Neural crest cell (in vitro differentiated cells): ENCODE measurements at places on chromosomes 1 and 21.

- no peak overlapping the region for H3K4me3 ChIP-seq
- H3K27me3 ChIP-seq, result no peaks in the 10 kb centered on the region
- no peaks in the 10 kb centered on the region for H3K4me1 ChIP-seq
- DNase-seq, result no peak
- no peak overlapping the region for H3K27ac ChIP-seq
Measured at GRCh38 chr1:28535180-28535579, 17.7 kb upstream of the TRNAU1AP start.

DNA sequence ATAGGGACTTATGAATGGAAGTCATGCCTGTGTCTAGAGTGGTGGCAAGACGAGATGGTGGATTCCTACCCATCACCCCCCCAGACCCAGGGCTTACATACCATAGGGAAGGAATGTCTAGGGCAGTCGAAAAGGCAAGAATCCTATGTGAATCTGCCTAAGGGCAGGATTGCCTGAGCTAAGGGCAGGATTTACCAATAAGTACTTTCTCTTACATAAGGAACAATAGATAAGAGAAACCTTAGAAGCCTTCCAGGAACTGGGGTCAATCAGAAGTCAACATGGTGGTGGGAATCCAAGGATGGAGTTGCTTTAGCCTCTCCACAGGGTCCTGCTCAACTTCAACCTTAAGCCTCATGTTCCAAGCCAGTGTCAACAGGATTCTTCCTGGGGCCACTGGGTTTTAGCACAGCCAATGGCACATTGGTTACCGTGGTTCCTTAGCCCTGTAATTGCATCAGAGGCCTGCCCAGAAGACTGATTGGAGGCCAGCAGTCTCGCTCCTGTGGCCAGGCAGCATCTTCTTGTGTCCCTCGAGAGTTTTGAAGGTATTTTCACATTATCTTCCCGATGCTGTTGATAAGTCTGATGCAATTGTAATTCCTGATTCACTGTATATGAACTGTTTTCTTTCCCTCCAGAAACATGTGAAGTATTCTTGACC lies 20.7 kb downstream of the BACE2 start:
- H3K27ac ChIP-seq, result no peak overlapping the region
- peaks cover 14% of the 10 kb centered on the region for H3K36me3 ChIP-seq
- no peaks in the 10 kb centered on the region for H3K27me3 ChIP-seq
- no peak overlapping the region for H3K4me3 ChIP-seq

DNA sequence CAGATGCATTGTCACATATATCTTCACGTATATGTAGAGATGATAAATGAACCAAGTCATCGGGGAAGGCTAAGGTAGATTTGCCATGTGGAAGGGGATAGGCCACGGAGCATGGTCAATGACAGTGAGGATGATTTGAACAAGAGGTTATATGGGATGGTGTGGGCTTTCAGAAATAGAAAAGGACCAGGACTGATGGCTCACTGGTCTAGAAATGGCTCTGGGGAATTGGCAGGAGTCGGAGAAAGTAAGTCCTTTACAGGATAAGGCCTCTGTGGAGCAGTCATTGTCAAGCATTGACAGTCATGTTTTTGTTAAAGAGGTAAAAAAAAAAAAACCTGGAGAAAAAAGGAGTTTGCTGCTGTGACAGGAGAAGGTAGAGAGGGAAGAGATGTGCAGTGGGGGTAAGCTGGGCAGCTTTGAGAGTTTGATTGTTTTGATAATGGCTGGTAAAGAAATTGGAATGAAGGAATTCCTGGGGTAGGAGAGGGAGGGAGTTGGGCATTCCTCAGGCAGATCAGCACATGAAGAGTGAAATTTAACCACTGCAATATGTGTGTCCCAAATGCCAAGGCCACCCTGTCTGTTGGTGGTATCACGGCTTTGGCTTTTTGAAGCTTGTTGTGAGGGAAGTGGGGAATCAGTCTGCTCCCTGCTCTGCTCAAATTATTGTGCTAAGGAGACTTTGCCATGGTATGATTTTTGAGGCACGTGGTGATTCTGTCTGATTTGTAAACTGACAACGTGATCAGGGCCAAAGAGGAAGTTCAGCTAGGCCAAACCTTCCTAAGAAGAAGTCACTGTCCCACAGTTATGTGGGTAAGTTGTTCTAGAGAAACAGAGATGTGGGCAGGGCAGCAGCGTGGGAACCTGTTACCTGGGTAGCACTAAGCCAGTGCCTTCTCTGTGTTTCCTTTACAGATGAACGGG lies 26.0 kb downstream of the MACF1 start:
- H3K4me3 ChIP-seq, result no peak overlapping the region
- H3K36me3 ChIP-seq, result peaks cover 6% of the 10 kb centered on the region
- H3K27me3 ChIP-seq, result no peaks in the 10 kb centered on the region
- peaks cover 23% of the 10 kb centered on the region for H3K4me1 ChIP-seq
- no peak for DNase-seq

- no peak for DNase-seq
- peak overlapping the region; percentile 69 for H3K27ac ChIP-seq
- H3K4me3 ChIP-seq, result no peak overlapping the region
Measured at GRCh38 chr1:230158415-230159291, 91.6 kb downstream of the GALNT2 start.

GRCh38 chr1:228833911-228834688 lies 98.8 kb downstream of the RHOU start:
- H3K27me3 ChIP-seq, result no peaks in the 10 kb centered on the region
- H3K4me1 ChIP-seq, result peaks cover 28% of the 10 kb centered on the region
- H3K4me3 ChIP-seq, result no peak overlapping the region
- H3K36me3 ChIP-seq, result no peaks in the 10 kb centered on the region
- DNase-seq, result no peak
- H3K27ac ChIP-seq, result no peak overlapping the region

GRCh38 chr1:89905395-89906058 lies 84.7 kb downstream of the LRRC8D start:
- H3K4me1 ChIP-seq, result peaks cover 57% of the 10 kb centered on the region
- no peak overlapping the region for H3K4me3 ChIP-seq
- no peaks in the 10 kb centered on the region for H3K27me3 ChIP-seq
- no peak for DNase-seq
- H3K27ac ChIP-seq, result peak overlapping the region; percentile 87

DNA sequence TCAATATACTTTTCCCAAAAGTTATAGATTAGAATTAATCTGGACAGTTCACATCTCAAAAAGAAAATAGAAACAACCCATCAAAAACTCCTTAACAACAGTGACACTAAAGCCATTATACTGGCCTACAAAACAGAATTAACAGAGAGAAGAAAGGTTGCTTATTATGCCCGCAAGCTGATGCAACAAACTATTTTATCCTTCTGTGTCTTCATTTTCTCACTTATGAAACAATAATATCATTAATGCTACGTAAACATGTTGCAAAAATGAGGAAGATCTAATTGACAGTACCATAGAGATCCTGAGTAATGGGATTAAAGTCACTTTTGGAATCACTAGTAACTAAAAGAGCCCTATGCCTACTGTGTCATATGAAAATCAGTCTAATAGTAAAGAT lies 32.6 kb downstream of the LPGAT1 start:
- no peaks in the 10 kb centered on the region for H3K4me1 ChIP-seq
- H3K27me3 ChIP-seq, result no peaks in the 10 kb centered on the region
- DNase-seq, result no peak
- no peak overlapping the region for H3K27ac ChIP-seq
- H3K4me3 ChIP-seq, result no peak overlapping the region

- H3K27me3 ChIP-seq, result no peaks in the 10 kb centered on the region
- DNase-seq, result no peak
- peaks cover 4% of the 10 kb centered on the region for H3K36me3 ChIP-seq
- no peak overlapping the region for H3K27ac ChIP-seq
- peaks cover 32% of the 10 kb centered on the region for H3K4me1 ChIP-seq
Measured at GRCh38 chr1:226733304-226733703, 5.8 kb downstream of the ITPKB start.
